CD4-positive, alpha-beta T cell treated with Interleukin-2 at 100 ng/mL for 4 hours (primary cell): ENCODE measurements at places on chromosomes 4 and X.

DNA sequence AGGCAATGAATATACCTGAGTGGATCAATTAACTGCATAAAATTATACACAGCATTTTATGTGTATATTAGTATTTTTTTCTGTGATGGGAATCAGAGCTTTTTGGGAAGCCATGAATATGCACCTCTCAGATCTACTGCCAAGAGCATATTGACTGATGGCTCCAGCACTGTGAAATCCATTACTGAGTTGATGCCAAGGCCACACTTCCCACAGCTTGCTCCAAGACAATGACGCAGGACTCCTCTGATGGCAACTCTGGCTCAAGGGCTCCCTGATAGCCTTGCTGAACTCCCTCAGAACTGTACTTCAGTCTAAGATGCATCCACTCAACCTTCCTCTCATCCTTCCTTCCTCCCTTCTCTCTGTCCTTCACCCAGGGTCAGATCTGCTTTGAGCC lies 82.7 kb downstream of the OTC start:
- no peak for DNase-seq

DNA sequence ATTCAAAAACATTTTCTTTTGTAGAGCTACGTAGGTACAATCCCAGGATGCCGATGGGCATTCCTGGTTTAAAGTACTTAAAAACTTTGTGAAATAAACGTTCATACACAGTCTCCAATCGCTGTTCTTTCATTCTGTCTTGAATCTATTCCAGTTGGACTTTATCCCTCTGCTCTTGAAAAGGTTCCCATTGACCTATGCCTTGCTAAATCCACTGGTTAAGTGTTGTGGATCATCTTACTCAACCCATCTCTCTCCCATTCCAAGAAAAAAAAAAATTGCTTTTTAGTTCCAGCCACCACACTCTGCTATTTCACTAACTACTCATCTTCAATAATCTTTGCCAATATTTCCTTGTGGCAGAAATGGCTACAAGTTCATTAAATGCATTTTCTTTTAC lies 542.3 kb upstream of the GRIA3 start:
- DNase-seq = no peak

DNA sequence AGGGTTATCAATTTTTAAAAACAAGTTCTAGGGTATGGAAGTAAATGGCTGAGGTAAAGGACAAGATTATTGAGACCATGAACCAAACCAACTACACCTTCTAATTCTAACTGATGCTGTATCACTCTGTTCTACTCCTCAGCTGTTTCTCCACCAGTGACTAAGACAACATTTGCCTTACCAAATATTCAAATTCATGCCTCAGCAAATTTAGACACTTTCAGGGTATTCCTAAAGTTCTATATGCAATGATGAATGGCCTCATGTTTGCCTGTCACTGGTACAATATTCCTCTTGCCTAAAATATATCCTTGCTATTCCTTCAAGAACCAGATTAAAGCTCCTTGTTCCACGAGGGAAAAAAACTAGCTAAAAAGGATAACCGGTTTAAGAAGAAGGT lies 5.0 kb downstream of the RPL9 start:
- no peak for DNase-seq

- DNase-seq = no peak
These were observed 41.3 kb upstream of the MAGED1 start for GRCh38 chrX:51852096-51852495.

DNA sequence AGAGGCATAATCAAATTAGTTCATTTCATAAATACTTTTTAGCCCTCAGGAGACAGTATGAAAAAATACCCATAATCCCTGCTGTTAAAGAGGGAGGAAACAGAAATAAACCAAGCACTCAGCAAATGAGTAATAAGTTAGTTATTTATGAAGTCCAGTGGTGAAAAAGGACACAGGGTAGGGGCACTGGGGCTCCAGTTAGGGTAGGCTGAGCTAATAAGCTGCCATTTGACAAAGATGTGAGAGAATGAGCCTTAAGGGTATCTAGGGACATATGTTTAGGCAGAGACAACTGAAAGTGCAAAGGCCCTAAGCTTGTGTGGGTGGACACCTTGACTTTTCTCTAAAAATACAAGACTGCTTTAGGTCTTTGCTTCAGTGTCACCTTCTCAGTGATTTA lies 94.4 kb downstream of the IL15 start:
- DNase-seq = no peak

DNA sequence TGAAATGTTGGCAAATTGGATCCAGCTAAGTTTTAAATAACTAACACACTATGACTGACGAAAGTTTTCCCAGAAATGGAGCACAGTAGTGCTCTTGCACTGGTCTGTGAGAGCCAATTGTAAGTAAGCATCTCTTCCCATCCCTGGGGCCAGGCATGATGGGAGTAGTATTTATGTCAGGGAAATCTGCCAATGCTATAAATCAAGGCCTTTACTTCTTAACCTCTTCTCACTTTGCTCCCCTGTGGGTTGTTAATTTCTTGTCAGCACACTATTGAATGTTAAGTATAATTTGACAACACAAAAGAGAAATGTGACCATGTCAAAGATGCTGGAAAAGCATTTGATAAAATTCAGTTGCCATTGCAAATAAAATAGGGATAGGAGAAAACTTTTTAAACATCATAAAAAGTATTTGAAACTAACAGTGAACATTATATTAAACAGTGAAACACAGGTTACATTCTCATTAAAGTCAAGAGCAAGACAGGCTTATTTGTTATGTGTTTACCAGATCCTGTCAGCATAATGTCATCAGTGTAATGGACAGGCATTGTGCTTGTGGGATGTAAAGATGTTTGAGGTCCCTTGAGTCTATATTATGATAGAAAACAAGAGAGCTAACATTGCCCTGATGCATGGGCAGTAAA lies 5.0 kb downstream of the F8A1 start:
- no peak for DNase-seq

- DNase-seq = no peak
These were observed 16.3 kb downstream of the L1CAM start for GRCh38 chrX:153869473-153870287.

DNA sequence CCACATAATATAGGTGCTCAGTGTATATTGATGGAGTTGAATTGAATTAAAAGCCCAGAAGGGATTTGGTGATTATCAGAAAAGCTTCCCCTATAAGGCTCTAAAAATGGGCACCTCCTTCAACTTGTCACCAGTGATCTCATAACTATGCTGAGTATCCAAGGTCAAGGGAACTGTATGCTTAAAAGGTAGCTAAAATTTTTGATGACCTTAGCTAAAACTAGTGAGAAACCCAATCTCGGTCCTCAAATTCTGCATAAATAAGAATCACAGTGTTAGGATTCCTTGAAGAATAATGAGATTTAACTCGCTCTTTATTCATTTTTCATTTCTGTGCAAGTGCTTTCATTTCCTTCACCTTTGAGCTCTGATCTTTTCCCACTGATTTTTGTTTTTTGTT lies 87.7 kb upstream of the AP1S2 start:
- DNase-seq = no peak

- no peak for DNase-seq
These were observed 140.3 kb upstream of the PAK3 start for GRCh38 chrX:110955706-110956105.

DNA sequence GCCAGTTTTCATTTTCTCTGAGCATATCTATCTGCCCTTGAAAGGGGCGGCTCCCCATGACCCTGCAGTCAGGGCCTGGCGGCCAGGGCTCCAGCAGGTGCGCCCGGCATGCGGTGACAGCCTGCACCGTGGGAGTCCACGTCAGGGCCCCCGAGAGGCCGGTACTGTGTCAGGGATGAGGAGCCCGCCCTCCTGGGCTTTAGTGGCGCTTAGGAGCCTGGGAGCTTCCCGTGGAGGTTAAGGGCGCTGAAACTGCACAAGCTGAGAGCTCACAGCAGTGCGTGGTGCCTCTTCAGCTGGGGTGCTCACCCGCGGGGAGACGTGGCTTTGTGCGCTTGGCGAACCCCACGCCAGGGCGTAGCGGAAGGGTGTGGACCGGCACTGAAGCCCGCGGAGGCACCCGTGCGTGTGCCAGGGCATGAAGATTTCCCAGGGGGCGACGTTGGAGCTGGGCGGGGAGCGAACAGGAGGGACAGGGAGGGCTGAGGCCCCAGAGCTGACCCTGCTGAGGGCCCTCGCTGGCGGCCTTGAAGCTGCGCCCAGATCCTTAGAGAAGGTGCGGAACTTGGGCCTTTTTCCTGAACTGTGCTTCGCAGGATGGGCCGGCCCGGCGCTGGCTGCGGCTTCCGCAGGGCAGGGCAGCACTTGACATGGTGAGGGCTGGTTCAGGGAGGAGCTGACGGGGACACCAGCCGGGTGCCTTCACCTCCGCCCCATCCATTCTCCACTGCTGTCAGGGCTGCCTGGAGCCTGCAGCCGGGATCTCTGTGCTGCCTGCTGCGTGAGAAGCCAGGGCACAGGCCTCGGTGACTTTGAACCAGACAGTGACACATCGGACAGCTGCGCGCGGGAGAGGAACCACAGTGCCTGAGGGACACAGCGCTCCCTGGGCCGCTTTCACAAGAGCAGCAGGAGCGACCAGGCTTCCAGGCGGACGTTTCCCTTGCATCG lies 32.9 kb downstream of the HTT-AS start:
- DNase-seq = peak; percentile 41

GRCh38 chr4:101348367-101348827 lies 1.1 kb upstream of the PPP3CA start:
- DNase-seq = no peak

- no peak for DNase-seq
These were observed 174.2 kb downstream of the HHIP start for GRCh38 chr4:144820011-144820727.

- peak; percentile 34 for DNase-seq
These were observed 25.9 kb downstream of the TNIP3 start for GRCh38 chr4:121138039-121138825.

GRCh38 chrX:72121383-72121782 lies 10.3 kb downstream of the RTL5 start:
- peak; percentile 79 for DNase-seq

- DNase-seq = no peak
These were observed 147.1 kb downstream of the CAMK2D start for GRCh38 chr4:113614414-113614813.

- no peak for DNase-seq
These were observed 232.4 kb downstream of the LDB2 start for GRCh38 chr4:16665942-16666551.

DNA sequence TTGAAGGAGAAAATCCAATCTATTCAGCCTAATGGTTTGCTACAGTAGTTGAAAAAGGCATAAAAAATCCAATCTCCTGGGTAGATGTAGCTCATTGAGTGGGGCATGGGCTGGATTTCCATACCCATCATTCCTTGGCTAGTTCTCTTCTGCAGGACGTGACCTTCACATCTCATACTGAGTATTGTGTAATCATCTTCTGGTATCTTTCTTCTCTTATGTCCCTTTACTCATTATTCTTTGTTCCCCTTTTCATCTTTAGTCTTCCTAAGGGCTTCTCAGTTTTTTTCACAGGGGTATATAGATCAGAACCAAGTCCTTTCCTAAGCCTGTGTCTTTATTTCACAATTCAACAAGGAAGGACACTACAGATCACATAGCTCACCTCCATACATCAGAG lies 727.6 kb upstream of the MAGEB2 start:
- DNase-seq = no peak

DNA sequence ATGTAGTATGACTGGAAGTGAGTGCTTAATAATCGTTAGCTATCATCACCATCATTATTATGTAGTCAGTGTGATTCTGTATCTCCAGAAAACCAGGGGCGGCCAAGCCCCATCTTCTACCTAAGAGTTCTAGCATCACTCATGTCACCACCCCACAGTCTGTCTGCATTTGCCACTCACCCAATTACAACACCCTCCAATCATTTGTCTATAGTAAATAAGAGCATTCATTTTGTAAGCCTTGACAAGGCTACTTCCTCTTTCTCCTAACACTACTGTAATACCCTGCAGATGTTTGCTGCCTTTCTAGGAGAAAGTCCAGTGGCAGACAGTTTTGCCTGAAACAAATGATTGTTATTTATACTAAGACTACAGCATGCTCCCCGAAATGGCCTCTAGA lies 15.8 kb upstream of the IL21 start:
- no peak for DNase-seq

DNA sequence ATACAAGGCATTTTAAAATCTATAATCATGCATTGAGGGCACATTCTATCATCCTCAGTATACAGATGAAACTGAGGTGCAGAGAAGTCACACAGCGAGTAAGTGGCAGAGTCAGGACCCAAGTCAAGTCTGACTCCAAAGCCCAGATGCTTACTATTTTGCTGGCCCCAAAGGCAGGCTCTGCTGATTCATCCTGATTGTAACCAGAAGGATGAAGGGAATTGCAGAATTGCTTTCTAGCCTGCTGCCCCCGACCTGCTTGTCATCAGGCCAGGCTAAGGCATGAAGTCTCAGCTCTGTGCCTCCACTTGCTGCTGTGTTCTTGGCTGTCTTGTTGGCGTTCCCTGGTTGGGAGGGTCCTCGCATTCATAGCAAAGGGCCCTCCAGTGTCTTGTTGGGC lies 62.7 kb downstream of the SLC9A6 start:
- DNase-seq = no peak

- peak; percentile 53 for DNase-seq
These were observed 47.8 kb upstream of the SETD7 start for GRCh38 chr4:139603576-139604410.

- DNase-seq = peak; percentile 36
These were observed 282.9 kb downstream of the USP46 start for GRCh38 chr4:52376132-52376704.

DNA sequence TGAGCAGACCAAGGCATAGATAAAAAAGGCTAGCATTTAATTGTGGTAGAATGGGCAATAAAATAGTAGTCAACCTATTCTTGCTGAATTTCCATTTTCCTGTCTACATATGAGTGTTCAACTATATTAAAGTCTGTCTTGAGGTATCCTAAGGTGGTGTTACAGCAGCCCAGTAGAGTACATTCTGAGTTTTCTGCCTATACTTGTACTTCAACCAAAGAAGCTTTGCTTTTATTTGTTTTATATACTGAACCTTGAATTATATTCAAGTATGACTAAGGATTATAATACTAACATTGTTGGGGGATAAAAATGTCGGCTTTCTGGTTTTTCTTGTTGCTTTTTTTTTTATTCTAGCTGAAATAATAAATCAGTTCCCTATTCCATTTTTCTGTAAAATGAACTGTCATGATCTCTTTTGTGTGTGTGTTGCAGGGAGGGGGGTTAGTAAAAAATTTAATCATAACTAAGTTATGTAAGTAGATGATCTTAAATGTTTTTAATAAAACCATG lies 106.7 kb downstream of the PDLIM5 start:
- no peak for DNase-seq

DNA sequence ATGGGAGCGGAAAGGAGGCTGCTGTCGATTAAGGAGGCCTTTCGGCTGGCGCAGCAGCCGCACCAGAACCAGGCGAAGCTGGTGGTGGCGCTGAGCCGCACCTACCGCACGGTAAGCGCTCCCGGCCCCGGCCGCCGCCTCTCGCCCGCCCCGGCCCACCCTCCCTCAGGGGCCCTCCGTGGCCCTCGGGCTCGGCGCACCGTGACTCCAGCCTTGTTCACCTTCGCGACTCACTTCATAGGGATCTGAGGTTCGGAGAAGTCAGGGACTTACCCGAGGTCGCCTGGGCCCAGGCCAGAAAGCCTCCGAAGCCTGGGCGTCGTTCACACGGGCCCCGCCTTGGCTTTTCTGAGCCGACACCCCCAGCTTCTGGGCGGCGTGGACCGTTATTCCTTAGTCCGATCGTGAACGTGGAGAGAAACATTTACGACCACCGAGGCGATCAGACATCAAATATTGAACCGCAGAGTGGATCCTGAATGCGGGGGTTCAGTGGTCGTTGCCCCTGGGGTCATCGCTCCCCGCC lies 362 bp downstream of the NCAPG start:
- no peak for DNase-seq
